ENCODE measurements at places on chromosomes 5 and 9. TPM values are rescaled to one million over a fixed set of nuclear protein-coding genes. Genes with fewer than 3 reads are reported as not detected.
A peak's percentile ranks its signal among the peaks of the same experiment; 100 is the strongest.

Gene KCNN2
- not detected for total RNA-seq

Gene PCDHA9
- not detected for total RNA-seq

Gene PIP5KL1
- total RNA-seq, result 1.9 TPM

Gene FNBP1
- total RNA-seq, result 354 TPM

Gene PCDH1
- not detected for total RNA-seq

Gene ANKRD31
- 0.67 TPM for total RNA-seq

Gene WNK2
- total RNA-seq, result 4.6 TPM

Gene GBGT1
- total RNA-seq, result 4.8 TPM

Gene ANKRD34B
- 0.07 TPM for total RNA-seq

Gene TMC1
- not detected for total RNA-seq

Gene FOXD4L3
- total RNA-seq, result not detected

Gene DDX4
- total RNA-seq, result not detected

Gene RGS14
- total RNA-seq, result 62.0 TPM

DNA sequence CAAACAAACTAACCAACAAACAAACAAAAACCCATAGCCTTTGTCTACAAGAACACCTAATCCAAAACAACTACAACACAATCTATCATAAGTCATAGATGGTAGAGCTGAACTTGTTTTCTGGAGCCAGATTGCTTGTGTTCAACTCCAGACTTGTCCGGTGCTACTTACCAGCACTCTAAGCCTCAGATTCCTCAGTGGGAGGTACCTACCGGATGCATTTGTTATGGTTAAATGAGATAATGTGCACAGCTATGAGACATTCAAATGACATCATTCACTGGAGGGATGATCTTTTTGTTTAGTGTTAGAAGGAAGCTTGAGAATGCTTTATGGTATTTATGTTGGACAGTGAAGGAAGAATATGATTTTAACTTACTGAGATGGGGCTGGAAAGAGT, 592.9 kb upstream of the C9orf72 start:
- no peaks in the 10 kb centered on the region for H3K4me1 ChIP-seq
- no peak overlapping the region for H3K27ac ChIP-seq
- H3K4me3 ChIP-seq, result no peak overlapping the region
- no peaks in the 10 kb centered on the region for H3K36me3 ChIP-seq

- H3K27ac ChIP-seq, result peak within 1 kb of the TSS; percentile 15
- H3K27me3 ChIP-seq, result peaks cover 41% of the 10 kb centered on the region
- peak; percentile 69 for DNase-seq
- H3K4me3 ChIP-seq, result peak within 1 kb of the TSS; percentile 62
Measured at GRCh38 chr9:34628656-34629490, at the start of gene ARID3C. Gene ARID3C, minus strand, starts transcription at chr9:34629066. Its CDS starts 1,052 bp downstream, at chr9:34628014.

DNA sequence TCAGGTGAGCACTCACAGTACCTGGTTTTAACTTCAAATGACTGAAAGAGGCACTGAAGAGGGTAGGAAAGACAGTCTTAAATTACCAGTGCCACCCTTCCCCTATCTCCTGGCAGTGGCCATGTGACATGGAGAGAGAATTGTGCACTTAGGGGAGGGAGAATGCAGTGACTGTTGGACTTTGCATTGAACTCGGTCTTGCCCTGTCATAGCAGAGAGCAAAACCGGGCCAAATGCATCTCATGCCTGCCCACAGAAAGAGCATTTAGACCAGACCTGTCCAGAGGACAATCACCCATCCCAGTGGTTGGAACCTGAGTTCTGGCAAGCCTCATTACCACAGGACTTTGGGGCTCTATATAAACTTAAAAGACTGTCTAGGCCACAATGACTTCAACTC, 211.8 kb upstream of the SH3GL2 start:
- no peak overlapping the region for H3K27ac ChIP-seq
- no peaks in the 10 kb centered on the region for H3K36me3 ChIP-seq
- H3K4me1 ChIP-seq, result no peaks in the 10 kb centered on the region

DNA sequence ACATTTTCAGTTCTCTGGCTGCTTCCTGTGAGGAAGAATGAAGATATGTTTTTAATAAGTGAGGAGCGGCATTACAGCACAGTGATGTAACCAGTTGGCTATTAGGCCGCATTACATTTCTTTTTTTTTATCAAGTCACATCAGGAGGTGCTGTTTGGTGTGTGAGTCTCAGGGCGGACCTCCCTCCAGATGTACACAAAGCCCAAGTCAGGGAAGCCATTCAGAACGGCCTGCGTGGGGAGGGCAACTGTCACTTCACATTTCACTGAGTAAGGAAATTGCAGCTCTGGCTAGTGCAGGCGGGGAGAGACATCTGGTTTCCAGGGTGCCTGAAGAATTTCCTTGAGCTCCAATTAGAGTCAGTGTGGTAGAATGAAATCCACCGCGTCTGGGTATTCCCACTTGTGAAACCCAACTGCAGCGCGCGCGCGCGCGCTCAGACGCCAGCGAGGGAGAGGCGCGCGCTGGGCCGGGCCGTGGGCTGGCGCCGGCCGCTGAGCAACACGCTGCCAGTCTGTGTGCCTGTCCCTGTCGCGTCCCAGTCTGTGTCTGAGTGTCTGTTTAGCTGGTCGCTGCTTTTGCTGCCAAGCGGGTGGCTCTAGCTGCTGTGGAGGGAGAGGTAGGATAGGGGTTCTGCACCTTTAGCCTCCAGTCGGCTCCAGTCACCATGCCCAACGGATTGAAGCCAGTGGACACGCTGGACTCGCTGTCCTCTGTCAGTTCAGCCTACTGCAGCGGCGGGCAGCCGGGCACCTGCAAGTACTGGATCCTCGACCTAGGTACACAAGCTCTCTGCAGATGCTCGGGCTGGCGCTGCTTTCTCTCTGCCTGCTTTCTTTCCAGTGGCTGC, 140.8 kb upstream of the OTULINL start:
- H3K4me3 ChIP-seq, result no peak overlapping the region
- peaks cover 2% of the 10 kb centered on the region for H3K27me3 ChIP-seq
- H3K27ac ChIP-seq, result no peak overlapping the region
- H3K4me1 ChIP-seq, result peaks cover 28% of the 10 kb centered on the region

DNA sequence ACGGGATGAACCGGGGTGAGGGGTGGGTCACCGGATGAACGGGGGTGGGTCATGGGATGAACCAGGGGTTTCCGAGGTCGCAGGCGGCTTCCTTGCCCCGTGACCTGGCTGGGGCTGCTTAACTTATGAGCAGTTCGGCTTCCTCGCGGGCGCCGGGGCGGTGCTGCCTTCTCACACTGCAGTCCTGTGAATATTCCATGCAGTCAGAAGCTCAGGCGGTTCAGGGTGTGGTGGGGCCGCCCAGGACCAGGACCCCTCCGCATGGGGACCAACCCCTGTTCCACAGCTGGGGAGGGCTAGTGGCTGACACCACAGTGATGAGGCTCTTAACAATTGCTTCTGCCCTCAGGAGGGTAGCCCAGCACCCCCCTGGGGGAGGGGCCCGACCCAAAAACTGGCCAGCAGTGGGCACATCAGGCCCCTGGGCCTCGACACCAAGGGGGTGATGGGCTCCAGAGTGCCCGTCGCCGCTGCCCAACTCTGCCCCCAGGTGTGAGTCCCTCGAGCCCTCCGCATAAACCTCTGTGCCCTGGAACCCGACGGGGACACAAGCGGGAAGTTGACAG, 30.9 kb upstream of the SLC9A3 start:
- no peak overlapping the region for H3K4me3 ChIP-seq
- H3K36me3 ChIP-seq, result no peaks in the 10 kb centered on the region
- peak; percentile 19 for DNase-seq
- no peak overlapping the region for H3K27ac ChIP-seq
- peaks cover 11% of the 10 kb centered on the region for H3K27me3 ChIP-seq

GRCh38 chr5:9776525-9776924, 146.4 kb upstream of the TAS2R1 start:
- no peak for DNase-seq
- H3K4me3 ChIP-seq, result no peak overlapping the region
- no peaks in the 10 kb centered on the region for H3K27me3 ChIP-seq
- H3K27ac ChIP-seq, result no peak overlapping the region

DNA sequence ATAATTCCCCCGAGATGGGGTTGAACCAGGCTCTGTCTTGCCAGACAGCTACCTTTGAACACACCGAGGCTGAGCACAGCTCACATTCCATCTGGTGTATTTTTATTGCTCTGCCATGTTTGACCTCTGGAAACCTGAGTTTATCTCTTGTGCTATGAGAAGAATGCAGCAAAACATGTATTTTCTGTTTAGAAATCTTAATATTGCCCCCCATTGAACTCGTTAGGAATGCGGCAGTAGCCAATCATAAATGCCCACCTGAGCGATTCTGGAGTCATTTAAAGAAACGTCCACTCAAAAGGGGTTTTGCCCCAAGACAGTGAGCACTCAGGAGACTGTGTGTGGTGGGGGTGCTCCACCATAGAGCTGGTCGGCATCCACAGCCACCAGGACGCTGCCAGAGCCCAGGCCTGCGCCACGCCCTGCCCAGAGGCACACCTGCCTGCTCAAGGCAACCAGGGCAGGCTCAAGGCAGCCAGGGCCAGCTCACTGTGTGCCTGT, 26.9 kb downstream of the FGD3 start:
- H3K4me1 ChIP-seq, result peaks cover 90% of the 10 kb centered on the region
- no peaks in the 10 kb centered on the region for H3K27me3 ChIP-seq
- H3K36me3 ChIP-seq, result peaks cover 43% of the 10 kb centered on the region
- no peak overlapping the region for H3K4me3 ChIP-seq
- DNase-seq, result no peak

- H3K4me3 ChIP-seq, result no peak overlapping the region
- H3K27ac ChIP-seq, result no peak overlapping the region
- H3K27me3 ChIP-seq, result no peaks in the 10 kb centered on the region
- no peak for DNase-seq
- no peaks in the 10 kb centered on the region for H3K4me1 ChIP-seq
Measured at GRCh38 chr9:83754383-83754977, 46.7 kb upstream of the UBQLN1 start.

- H3K36me3 ChIP-seq, result peaks cover 53% of the 10 kb centered on the region
- no peaks in the 10 kb centered on the region for H3K27me3 ChIP-seq
- peaks cover 6% of the 10 kb centered on the region for H3K4me1 ChIP-seq
- DNase-seq, result no peak
- H3K27ac ChIP-seq, result no peak overlapping the region
Measured at GRCh38 chr5:115875447-115875846, 33.7 kb downstream of the AP3S1 start.

DNA sequence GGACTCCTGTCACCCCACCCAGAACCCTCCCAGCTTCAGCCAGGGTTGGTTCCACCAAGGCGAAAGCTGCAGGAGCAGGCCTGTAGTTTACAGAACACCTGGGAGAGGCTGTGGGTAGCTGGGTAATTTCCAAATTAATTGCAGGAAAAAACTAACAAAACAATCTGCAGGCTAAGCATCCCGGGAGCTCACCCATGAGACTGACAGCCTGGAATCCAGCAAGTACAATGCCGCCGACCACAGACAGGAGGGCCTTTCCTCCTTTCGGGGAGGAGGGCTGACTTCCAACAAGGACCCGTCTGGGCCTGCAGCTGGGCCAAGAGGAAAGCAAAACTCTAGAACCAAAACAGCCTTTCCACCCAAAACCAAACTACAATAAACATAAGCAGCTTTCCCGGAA, 10.3 kb downstream of the FOXE1 start:
- H3K36me3 ChIP-seq, result no peaks in the 10 kb centered on the region
- no peak overlapping the region for H3K27ac ChIP-seq
- no peak for DNase-seq
- H3K4me3 ChIP-seq, result no peak overlapping the region
- peaks cover 52% of the 10 kb centered on the region for H3K27me3 ChIP-seq
- peaks cover under 1% of the 10 kb centered on the region for H3K4me1 ChIP-seq

GRCh38 chr5:180558232-180558631, 33.1 kb downstream of the SCGB3A1 start:
- H3K27ac ChIP-seq, result peak overlapping the region; percentile 13
- peaks cover 53% of the 10 kb centered on the region for H3K36me3 ChIP-seq
- DNase-seq, result no peak
- peaks cover 38% of the 10 kb centered on the region for H3K4me1 ChIP-seq

DNA sequence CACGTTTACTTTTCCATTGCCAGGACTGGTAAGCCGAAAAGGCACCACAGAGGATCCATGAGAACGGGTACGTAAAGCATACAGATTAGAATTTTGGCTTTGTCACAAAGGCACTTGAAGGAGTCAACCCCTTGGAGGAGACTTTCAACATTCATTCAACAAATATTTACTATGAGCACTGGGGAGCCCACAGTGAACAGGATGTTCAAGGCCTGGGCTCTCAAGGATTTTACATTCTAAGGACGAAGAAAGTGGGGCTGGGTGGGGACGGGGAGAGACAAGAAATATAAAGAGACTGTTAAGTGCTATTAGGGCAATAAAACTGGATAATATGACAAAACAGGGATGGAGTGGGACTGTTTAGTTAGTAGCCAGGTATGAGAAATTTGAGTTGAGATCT, 66.0 kb downstream of the KLF4 start:
- H3K36me3 ChIP-seq, result no peaks in the 10 kb centered on the region
- H3K27ac ChIP-seq, result no peak overlapping the region
- no peak overlapping the region for H3K4me3 ChIP-seq
- no peak for DNase-seq
- H3K4me1 ChIP-seq, result peaks cover 8% of the 10 kb centered on the region

DNA sequence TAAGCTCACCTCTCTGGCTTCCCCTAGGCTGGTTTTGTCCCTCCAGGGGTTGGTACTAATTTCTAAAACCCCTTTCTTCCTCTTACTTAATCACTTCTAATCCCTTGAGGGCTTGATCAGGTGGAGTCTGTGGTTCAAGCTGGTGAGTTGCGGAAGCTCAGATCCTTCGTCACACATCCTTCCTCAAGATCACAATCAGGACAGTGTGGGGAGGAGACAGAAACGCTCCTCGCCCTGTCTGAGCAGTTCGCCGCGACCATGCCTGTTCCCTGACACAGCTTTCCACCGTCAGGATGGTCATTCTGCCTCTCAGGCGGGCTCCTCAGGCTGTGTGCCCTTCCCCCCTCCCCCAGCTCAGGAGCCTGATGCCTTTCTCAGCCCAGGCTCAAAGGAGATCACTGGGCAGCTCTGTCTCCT, 24.3 kb downstream of the CPLX2 start:
- peak; percentile 57 for DNase-seq
- H3K27me3 ChIP-seq, result no peaks in the 10 kb centered on the region
- no peaks in the 10 kb centered on the region for H3K36me3 ChIP-seq
- peaks cover 20% of the 10 kb centered on the region for H3K4me1 ChIP-seq

- no peaks in the 10 kb centered on the region for H3K4me1 ChIP-seq
- no peak overlapping the region for H3K4me3 ChIP-seq
Measured at GRCh38 chr9:131299346-131299960, 9.9 kb downstream of the PLPP7 start.

DNA sequence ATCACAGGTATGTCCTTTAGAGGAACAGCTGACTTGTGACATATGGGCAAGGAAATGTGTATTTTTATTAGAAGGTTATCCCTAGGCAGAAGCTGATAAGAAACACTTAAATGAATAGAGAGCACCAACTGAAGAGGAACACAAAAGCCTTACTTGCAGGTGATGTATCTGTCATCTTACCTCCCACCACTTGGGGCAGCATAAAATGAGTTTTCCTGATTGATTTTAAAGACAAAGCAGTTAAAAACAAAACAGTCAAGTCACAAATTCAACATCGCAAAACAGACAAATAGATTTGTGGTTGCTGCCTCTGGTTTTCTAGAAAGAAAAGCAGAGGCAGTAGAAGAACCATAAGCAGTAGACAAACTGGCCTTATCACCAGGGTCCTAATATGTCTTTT, 302.4 kb upstream of the ZNF462 start:
- H3K36me3 ChIP-seq, result no peaks in the 10 kb centered on the region
- no peak for DNase-seq
- no peak overlapping the region for H3K4me3 ChIP-seq
- H3K4me1 ChIP-seq, result no peaks in the 10 kb centered on the region

- H3K27me3 ChIP-seq, result peaks cover 24% of the 10 kb centered on the region
- no peak overlapping the region for H3K27ac ChIP-seq
Measured at GRCh38 chr9:87601176-87601575, 103.5 kb downstream of the DAPK1 start.

All from activated CD4-positive, alpha-beta T cell treated with anti-CD3 and anti-CD28 coated beads for 36 hours (primary cell).